ENCODE measurements at places on chromosomes 11 and 22.

DNA sequence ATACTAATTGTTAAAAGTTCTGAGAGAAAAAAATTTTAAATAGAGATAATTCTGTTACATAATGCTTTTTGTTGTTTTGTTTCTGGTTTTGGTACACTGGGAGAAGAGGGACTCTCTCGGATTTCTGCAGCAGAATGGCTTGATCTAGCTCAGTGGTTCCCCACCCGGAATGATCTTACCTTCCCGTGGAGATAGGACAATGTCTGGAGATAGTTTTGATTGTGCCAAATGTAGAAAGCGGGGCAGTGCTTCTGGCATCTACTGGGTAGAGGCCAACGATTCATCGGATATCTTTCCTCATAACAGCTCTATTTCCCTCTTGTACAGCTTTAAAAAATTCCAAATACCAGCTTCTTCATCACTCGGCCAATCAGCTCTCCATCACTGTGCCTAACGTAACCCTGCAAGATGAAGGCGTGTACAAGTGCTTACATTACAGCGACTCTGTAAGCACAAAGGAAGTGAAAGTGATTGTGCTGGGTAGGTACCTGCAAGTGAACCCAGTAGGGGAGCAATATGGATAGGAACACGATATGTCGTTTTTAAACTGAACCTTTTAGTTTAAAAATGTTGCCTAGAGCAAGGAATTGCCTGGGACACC, 13.2 kb downstream of the CRTAM start:
- no peak for DNase-seq

DNA sequence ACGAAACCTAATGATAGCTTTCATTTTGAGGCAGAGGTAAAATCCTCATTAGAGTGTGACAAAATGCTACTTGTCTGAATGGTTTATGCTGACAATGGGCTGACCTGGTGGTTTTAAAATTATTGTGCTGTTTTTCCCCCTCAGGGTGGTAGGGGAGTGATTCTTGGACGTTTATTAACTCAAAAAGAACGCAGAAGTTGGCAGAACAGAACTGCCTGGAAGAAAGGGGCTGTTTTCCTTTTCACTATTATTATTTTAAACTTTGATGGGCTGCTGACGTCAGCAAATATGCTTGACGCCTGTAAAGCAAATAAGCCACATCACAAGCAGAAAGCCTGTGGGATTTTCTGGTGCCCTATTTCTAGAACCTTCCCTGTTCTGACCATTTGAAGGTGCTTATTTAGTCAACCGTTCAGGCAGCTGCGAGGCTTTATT, 4.0 kb downstream of the RASSF10 start:
- DNase-seq, result no peak

DNA sequence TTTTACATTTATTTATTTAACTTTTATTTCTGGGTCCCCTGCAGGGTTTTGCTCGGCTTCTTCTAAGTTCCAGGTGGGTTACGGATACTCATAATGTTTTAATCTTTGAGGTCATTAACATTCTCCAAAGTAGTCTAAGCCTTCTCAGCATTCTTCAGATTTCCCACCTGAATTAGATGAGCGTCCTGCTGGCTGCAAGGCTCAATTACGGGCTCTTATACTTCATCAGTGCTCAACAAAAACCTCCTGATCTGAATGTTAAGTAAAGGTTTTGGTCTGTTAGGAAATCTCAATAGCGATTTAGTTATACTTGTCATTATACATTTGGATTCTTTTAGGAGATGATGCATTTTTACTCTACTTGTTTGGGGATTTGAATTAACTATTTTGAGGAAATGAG, 27.3 kb upstream of the NFRKB start:
- DNase-seq, result no peak

DNA sequence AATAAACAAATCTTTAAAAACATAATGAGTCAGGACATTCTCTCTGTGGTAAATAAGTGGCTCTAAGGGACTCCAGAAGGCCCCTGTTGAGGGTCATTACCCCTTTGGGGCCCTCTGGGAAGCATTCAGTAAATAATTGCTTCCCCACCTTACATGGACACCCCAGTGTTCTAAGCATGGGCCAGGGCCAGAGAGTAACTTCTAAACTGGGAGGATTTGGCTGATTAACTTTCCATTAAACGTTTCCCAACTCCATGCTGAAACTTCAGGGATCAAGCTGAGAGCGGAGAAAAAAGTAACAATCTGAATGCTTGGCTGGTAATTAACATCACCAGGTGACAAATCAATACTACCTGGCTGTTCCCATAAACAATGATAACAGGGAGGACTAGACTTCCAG, 783.9 kb upstream of the LRRC4C start:
- no peak for DNase-seq

DNA sequence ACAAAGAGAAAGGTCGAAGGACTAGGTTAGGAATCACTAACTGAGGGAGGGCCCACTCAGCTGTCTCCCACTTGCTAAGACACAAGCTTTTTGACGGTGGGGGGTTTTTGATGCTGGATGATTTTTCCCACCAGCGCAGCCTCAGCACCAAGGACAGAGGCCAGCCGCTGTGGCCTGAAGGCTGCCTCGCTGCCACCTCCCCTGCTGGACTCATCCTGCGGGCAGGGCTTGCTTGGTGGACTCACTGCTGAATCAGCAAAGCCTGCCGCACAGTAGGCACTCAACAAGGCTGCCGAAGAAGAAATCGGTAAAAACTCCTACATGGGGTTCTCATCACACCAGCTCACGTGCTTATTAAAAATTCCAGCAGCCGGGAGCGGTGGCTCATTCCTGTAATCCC, 2.6 kb downstream of the ALG12 start:
- DNase-seq, result no peak

GRCh38 chr22:19394274-19395050, 37.1 kb downstream of the HIRA start:
- DNase-seq, result no peak
